ENCODE measurements at places on chromosomes 13 and 19.

DNA sequence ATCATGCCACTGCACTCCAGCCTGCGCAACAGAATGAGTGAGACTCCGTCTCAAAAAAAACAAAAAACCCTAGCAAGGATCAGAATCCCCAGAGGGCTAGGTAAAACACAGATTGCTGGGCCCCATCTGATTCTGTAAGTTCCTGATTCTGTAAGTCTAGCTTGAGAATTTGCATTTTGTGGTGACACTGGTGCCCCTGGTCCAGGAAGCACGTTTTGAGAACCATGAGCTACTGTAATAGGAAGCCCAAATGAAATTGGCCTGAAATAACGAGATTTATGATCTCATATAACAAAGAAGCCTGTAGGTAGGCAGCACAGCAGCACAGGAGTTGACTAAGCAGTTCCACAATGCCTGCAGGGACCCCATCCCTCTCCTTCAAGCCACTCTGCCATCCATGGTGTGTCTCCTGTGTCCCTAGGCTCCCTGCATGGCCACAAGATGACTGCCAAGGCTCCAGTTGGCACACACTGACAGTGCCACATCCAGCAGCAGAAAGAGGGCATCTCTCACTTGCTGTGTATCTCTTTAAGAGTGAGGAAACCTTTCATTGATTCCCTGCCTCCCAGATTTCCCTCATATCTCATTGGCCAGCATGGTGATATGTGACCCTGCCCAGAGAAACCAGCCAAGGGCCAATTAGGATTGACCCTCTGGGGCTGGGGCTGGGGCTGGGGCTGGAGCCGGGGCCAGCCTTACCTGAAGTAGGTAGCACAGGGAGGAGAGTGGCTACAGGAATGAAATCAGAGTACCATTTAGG, 21.7 kb downstream of the SIPA1L3 start:
- peak; percentile 67 for DNase-seq

DNA sequence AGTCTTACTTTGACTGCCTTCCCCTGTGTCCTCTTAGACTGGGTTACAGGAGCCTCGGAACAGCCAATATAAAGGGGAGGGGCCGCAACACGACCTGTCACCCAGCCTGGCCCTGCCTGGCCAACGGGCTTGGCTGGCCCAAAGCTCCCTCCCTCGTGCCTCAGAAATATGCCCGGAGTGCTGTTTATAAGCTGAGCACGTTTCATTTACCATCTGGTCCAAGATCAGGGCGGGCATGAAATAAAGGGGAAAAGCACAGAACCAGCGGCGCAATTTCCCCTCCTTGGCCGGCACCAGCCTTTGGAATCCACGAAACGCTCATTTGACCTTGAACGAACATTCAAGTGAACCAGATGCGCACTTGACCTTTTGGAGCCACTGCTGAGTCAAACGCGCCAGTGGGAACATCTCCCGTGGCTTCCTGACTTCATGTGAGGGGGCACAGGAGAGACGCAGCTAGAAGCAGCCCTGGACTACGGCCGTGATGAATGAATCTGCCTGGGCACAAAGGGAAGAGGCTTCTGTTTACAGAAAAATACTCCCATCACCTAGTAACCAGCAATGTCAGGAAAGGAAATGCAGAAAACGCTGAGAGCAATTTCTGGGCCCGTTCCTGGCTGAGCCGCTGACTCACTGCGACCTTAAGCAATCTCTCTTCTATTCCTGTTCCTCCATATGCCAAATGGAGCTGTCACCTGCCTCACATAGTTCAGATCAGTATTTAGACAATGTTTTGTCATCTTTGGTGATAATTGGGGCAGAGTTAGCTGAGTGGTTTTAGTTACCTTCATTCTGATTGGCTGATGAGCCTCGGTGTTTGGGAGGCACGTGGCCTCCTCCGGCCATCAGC, 53.3 kb downstream of the RFX2 start:
- peak; percentile 68 for DNase-seq

DNA sequence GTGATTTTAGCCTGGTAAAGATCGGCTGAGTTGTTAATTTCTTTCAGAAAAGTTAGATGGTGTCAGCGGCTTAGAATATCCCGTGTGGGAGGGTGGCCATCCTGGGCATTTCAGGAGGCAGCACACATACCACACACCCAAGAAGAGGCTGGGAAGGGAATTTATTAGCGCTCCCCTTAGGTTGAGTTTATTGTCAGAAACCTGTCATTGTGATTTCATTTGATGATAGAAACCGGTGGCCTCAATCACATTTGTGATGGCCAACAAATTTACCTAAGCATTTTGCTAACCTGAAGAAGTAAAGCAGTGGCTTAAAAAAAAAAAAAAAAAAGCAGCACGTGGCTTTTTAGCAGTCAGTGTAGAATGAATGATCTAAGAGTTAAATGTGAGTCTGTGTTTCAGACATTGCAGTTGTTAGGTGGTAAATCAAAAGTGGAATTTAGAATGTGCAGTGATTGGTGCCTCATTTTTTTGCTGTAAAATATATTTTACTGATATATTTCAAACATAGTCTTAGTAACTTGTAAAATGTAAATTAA, 2.7 kb downstream of the SIPA1L3 start:
- DNase-seq: no peak

DNA sequence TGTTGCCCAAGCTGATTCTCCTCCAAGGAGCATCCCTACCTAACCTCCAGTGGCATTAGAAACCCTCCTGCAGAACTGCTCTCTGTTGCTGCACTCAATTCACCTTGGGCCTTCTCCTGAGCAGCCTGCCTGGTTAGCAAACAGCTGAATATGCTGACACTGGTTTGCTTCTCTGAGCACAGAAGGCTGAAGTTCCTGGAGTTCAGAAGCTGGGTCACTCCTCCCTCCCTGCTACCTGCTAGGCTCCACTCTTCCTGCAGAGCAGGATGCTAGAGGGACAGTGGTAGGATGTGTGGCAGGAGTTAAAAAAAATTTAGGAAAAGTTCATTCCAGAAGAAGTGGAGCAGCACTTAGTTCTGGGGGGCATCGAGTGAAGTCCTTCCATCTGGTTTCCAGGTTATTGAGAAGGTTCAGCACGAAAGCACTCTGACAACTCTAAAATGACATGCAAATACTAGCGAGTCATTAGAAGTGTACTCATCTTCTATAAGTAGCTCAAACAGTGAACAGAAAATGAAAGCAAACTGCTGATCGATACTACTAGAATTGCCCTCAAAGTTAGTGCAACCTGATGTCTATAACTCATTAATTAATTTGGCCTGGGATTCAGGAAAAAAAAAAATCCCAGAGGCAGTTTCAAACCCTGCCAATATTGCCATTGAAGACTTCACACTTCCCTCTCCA, 293.7 kb downstream of the POU4F1 start:
- DNase-seq: no peak

DNA sequence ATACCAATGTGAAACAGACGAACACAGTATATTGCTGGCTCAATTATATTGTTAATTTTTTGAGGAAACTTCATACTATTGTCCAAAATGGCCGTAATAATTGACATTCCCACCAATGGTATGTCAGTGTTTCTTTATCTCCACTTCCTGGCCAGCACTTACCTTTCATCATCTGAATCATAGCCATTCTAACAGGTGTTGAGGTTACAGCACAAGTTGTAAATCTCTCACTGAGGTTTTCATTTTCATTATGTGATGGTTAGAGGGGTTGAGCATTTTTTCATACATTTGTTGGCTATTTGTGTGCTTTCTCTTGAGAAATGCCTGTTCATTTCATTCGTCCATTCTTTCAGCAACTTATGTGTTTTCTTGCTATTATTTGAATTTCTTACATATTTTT, 824.0 kb downstream of the UQCRFS1 start:
- DNase-seq: no peak

GRCh38 chr13:50762969-50763567, 80.4 kb downstream of the DLEU7 start:
- no peak for DNase-seq

DNA sequence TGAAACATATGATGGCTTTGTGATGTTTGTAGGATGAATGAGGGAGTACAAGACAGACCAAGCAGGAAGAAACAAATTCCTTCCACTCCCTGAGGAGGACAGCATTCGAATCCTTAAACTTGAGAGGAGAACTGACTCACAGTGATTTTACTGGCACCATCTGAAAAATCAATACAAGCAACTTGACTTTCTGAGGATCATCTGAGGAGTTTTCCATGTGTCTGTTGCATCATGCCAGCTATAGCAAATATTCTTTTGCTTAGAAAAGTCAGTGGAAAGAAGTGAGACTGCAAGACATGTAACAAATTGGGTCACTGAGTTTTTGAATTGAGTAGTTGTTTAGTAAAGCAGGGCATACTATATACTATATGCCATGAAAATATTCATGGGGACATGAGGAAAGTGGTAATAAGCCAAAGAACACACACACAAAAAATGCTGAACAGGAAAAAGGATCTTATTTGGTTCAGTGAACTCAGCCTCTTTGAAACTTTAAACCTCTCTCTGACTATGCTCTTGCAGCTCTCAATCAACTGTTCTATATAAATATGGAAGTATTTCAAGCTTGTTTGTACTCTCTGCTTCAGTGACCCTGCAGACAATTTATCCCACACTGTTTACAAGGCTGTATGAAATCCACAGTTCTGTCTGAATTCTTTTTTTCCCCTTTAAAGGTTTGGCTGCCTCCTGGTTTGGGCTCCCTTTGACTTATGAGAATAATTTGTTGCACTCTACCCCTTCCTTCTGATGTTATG, 35.5 kb downstream of the SERTM1 start:
- no peak for DNase-seq

DNA sequence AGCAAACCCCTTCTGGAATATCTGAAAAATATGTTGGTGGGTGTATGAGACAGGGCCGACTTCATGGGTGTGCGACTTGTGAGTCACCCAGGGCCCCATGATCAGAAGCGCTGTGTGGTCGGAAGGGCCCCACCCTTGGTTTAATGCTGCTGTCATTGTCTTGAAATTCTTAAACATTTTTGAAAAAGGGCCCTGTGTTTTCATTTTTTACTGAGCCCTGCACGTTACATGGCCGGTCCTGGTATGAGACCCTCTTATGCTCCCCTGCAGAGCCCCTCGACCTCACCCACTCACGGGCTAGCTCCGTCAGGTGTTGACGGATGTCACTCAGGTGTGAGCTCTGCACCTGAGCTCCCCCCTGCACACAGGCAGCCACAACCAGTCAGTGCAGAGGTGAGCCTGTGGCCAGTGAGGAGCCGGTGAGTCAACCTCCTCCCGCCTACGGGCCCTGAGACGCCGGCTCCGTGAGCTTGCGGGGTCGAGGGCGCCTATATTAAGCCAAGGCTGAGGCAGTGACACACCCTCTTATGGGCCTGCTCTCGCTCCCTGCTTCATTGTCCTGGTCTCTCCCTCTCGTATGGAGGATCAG, 27.7 kb downstream of the GADD45B start:
- DNase-seq: no peak

DNA sequence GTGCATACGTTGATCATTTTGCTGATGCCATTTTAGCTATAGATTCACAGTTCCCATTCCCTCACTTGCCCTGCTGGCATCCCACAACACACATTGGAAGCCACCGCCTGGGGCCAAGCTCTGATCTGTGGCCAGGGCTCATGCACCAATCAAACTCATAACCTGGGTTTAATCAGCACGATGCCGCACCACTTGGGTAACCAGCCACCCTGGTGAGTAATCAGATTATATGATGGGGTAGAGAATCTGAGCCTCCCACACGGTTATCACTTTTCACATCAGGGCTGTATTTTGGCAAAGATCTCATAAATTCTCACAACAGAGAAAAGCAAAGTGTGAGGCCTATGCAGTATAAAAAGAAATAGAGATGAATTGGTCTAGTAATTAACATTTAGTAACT, 66.0 kb upstream of the TNFRSF19 start:
- DNase-seq: no peak

- no peak for DNase-seq
Observed at GRCh38 chr13:21033856-21034602, 27.4 kb downstream of the LATS2 start.

DNA sequence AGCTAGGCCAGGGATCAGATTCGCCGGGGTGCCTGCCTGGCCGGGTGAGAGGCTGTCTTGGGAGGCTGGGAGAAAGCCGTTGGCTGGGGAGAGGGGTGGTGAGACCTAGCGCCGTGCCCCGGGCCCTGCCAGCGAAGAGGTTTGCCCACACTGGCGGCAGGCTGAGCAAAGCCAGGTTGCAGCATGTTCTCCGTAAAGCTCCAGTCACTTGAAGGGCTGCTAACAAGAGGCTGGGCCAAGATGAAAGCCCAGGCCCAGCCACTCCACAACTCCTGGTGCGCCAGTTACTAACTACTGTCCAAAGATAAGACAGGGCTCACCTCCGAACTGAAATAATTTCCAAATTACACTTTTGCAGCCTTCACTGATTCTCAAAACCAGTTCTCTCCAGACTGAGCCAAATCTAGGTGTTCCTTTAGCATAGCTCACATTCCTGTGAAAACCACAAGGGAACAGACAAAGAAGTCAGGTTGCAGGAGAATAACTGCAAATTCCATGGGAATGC, 16.3 kb downstream of the ELAVL1 start:
- no peak for DNase-seq

- no peak for DNase-seq
Observed at GRCh38 chr13:109657395-109657794, 129.0 kb downstream of the IRS2 start.

- no peak for DNase-seq
Observed at GRCh38 chr19:15487038-15487437, 7.7 kb upstream of the PGLYRP2 start.

GRCh38 chr19:31629579-31630363, 280.5 kb upstream of the TSHZ3 start:
- no peak for DNase-seq

- peak; percentile 33 for DNase-seq
Observed at GRCh38 chr13:31350560-31350959, 150.8 kb downstream of the B3GLCT start.

DNA sequence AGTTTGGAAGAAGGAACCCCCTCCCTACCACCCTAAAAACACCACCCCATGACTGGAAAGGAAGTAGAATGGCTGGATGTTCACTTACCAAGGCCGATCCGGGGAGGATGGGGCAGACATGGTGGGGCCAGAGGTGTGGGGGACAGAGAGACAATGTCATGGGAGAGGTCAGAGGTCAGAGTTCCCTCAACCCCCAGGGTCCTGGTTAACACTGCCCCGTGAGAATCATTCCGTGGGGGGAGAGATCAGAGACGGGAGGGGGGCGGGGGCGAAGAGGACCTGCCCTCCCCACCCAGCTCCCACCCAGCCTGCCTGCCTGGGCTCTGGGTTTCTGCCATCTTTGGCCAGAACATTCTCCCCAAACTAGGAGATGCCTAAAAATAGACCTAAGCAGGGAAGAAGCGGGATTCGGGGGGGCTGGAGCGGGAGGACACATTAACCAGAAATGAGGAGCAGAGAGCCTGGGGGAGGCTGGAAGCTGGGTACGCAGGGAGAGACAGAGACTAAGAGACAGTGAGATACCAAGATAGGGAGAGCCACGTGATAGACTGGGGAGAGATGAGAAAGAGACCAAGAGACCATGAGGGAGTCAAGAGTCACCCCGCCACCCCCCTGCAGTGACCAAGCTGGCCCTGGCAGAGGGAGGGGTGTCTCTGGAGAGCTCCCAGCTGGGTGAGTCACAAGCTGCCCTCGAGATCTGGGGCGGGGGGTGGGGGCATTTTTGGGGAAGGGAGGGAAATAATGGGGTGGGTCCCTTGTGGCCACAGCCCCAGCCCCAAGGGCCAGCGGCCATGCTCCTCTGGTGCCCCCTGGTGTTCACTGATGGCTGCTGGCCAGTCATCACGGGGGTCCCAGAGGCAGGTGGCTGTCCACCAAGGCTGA, 6.1 kb upstream of the KANK2 start:
- peak; percentile 77 for DNase-seq

- DNase-seq: no peak
Observed at GRCh38 chr19:35518313-35518712, 4.9 kb upstream of the DMKN start.
